ENCODE measurements at places on chromosomes 2 and 18.

DNA sequence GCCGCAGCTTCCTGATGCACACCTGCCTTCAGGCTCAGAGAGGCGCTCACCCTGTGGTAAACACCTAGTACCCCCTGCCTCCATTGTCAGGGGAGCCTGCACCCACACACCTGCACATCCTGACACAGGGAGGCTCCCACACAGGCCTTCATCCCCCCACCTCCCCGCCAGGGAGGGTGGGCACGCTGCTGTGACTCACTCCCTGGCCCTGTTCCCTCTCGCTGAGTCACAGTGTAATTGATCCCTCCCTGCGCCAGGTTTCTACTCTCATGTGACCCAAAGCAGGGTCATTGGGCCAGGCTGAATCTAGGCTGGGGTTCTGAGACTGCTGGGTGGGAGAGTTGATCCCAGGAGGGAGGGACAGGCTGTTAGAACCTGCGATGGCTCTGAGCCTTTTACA is 8.5 kb upstream of the CELF4 start:
- no peak for DNase-seq

GRCh38 chr2:12915787-12916186 is 199.1 kb downstream of the TRIB2 start:
- no peak for DNase-seq

DNA sequence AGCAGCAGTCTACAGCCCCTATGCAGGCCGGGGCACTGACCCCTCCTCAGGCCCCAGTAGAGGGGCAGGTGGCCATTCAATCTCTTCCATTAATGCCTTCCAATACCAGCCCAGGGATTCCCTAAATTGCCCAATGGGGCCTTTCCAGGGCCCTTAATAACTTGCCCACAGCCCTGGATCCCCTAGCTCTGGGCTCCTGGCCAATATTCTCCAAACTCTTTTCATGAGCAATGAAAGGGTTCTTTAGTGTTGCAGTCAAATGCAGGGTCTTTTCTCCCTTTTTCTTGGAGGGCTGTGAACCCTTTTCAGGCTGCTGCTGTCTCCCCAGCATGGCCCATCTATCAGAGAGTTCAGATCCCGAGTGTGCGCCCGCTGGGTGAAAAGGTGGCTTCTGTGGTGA is 41.3 kb upstream of the SLC1A4 start:
- DNase-seq = no peak

- DNase-seq = no peak
These were observed 97.4 kb downstream of the FSIP2 start for GRCh38 chr2:185835974-185836373.

DNA sequence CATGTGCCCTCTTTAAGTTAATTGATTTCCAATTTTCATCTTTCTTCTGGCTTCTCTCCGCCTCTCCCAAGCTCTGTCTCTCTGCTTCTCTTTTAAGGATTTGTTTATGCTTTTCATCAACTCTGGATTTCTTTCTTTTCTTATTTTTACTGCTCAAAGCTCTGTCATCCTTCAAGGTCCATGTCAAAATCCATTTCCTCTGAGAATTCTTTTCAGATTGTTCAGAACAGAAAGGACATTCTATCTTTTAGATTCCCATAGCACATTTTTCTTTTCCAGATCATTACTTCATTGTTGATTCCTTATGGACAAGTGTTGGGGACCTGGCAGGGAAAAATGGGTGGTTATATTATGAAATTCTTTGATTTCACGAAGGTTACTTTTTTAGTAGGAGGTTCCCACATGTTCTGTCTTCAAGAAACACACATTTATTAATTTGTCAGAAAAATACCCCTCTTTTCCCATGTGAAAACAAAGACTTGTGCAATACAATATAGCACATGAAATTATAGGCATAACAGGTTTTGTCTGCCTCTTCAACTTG is 12.3 kb downstream of the PMAIP1 start:
- no peak for DNase-seq

DNA sequence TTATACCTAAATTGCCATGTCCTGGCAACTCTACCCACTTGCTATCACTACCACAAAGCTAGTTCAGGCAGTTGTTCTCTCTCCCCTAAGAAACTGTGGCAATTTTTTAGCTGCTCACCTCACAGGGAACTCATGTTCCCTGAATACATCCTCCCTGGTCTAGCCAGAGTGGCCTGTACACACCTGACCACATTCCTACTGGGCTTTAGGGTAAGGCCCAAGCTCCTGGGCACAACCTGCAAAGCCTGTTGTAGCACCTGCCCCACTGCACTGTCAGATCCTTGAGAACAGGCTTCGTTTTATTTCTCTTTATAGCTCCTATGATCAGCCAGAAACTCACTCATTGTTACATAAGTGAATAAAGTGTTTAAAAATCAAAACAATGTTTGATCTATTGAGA is 21.5 kb downstream of the CNGA3 start:
- DNase-seq = no peak

DNA sequence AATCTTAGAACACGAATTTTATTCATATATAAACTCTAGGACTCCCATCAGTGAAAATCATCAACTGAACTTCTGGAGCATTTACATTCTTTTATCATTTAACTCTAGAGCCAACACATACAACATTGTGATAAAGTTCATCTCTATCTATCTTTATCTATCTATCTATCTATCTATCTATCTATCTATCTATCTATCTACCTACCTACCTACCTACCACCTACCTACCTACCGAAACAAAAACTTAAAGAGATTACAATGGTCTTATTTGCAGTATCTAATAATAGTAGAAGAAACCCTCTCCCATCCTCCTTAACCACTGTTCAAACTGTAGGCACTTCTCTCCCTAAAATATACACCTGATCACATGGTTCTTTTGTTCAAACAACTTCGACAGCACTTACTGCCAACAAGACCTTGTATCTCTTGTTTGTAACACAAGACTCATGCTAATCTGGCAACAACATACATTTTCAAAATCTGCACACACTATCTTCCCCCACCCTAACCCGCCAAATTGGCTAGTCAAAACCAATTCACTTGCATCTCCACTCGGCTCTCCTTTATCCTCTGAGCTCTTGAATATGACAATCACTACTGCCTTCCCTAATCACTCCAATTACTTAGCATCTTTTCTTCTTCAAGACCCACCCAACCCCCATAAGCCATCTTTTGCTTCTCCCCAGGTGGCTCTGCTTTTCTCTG is 69.0 kb downstream of the GORASP2 start:
- no peak for DNase-seq

DNA sequence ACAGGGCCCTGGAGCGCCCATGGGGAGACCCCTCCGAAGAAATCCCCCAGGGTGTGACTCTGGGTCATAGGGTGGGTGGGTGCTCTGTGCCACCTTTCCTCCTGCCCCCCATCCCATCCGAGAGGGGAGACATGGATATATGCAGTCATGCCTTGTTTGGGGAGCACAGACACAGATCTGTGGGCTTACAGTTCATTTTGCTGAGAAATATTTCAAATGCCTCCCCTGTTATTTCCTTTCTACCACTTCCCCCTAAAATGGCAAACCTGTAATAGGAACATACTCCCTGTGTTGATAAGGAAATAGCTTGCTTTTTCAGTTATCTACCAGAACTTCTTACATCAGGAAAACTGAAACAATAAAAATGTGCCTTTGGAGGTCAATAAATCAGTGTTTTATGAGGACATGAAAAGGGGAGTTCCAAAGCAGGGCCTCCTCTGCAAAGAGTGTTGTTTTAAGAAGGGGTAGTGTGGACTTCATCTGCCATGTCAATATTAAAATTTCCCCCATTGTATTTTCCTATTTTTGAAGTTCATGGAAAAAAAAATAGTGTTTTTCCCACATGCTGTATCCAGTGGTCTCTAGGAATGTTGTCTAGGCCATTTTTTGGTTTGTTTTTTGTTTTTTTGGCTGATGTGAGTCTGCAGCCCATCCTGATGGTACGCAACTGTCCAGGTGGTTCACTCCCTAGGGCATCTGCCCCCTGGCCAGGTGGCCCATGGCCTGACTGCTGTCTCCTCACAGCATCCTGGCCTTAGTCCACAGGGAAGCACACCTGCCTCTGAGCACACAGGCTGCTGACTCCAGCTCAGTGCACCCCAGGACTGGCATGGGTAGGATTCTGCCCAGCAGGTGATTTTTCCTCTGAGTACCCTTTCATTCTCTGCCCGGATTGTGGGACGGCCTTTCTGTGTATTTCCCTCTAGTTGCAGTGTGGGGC is 3.7 kb downstream of the TNFRSF11A start:
- DNase-seq = no peak

- DNase-seq = peak; percentile 94
These were observed 23.1 kb upstream of the TNFAIP6 start for GRCh38 chr2:151334082-151334815.

- no peak for DNase-seq
These were observed 108.8 kb downstream of the FMNL2 start for GRCh38 chr2:152443771-152444170.

DNA sequence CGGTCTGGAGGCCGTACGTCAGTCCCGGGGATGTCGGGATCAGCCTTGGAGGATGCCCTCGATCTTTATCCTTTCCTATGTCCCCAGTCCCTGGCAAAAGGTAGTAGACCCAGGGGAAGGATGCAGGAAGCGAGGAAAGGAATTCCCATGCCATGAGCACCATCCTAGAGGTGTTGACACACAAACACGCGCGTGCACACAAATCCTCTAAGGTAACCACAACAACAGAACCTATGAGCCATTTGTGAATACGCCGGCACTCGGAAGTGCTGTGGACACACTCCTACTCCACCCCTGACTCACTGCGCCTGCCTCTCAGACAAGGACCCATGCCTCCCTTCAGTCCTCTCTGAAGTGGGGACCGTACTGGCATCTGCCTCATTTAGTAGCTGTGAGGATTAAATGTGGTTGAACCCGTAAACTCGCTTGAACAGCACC is 11.3 kb upstream of the MLPH start:
- DNase-seq = no peak

DNA sequence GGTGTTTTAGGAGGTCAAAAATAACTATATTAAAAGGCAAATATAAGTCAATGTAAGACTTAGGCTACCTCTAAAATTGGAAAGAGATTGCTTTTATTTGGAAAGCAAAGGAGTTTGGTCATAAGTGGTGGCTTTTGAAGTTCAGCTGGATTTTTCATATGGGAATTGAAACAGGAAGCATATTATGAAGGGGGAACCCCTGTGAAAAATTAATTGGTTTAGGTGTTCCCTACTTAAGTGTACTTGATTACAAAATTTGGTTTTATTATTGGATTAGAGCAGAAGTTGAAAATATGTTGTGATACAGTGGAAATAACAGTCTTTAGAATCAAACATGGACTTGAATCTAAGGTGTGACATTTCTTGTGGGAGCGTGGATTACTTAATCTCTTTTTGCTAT is 121.4 kb upstream of the TTC27 start:
- no peak for DNase-seq

GRCh38 chr2:15561574-15562344 is 625 bp upstream of the NBAS start:
- DNase-seq = no peak

GRCh38 chr2:127179766-127180165 is 40.3 kb downstream of the CYP27C1 start:
- DNase-seq = no peak

GRCh38 chr2:118925476-118925875 is 16.5 kb upstream of the MARCO start:
- DNase-seq = no peak

- no peak for DNase-seq
These were observed 225.2 kb upstream of the TANK start for GRCh38 chr2:160934991-160935390.

DNA sequence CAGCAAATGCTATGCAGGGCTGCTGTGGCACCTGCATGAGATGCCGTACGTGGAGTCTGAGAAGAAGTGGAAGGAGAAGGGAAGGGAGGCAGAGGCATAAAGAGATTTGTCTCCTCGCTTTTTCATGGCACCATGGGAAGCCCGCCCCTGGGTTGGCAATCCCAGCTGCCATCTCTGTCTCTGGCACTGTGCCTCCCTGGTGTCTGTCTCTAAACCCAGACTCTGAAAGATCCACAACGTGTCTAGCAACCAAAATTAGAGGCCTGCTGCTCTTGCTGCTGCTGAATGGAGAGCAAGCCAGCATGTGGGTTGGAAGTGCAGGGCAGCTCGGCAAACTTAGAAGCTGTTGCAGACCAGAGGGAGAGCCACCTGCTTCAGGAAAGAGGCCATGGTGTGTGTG is 53.1 kb downstream of the INO80C start:
- no peak for DNase-seq

- no peak for DNase-seq
These were observed 1.4 kb downstream of the FZD5 start for GRCh38 chr2:207768168-207768865.

Data from fibroblast of the conjunctiva (primary cell).